NCI-H446 (cell line): ENCODE measurements at places on chromosomes 16 and 17.
A peak's percentile ranks its signal among the peaks of the same experiment; 100 is the strongest.

DNA sequence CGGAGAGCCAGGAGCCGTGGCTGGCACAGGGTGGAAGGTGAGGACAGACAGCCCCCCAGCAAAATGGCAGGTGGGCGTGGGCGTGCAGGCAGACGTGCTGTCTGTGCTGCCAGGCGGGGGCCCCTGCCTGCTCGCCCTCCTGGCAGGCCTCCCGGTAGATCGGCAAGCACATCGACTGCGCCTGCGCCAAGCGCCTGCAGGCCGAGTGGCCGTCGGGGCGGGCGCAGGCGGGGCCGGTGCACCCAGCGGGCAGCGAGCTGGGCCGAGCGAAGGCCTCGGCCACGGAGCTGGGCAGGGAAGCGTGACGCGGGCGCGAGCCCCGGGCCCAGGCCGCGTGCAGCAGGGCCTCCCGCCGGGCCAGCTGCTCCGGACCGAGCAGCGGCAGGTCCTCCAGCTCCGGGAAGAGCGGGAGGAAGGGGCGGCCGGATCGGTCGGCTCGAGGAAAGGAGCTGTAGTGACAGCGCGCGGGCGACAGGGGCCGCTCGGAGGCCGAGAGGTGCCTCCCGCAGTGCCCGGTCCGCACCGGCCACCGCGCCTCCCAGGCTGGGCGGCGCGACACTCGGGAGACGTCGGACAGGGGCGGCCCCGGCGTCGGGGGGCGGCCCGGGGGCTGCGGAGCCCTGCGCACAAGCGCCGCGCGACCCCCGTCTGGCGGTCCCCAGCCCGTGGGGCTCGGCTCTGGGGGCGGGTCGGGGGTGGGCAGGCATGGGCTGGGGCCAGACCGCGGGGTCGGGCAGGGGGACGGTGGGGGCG is 16.9 kb downstream of the GRIN2C start:
- peak; percentile 86 for DNase-seq

- peak; percentile 8 for DNase-seq
Measured at GRCh38 chr16:70684146-70685060, 1.4 kb downstream of the MTSS2 start.

GRCh38 chr16:1745900-1746692 is 25.2 kb downstream of the NME3 start:
- DNase-seq: no peak

DNA sequence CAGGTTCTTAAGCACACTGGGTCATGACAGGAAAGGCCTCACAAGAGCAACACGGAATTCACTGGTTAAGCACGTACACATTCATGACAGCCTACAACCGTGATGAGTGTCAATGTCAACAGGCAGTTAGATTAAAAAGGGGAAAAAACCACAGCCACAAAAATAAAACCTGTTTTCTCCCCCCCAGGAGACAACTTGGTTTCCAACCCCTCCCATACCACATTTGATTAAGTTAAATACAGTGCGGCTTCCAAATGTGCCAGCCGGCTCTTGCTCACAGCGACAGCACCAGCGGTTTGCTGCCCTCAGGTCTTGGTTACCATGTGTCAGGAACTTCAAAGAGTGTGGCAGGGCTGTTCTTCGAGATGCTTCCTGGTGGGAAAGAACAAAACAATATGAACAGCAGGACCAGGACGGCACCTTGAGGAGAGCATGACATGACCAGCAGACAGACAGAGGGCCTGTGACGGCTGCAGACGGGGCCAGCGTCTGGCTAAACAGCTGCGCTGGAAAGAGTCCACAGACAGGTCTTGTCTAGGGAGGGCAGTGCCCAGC is 193.6 kb downstream of the PARN start:
- no peak for DNase-seq

DNA sequence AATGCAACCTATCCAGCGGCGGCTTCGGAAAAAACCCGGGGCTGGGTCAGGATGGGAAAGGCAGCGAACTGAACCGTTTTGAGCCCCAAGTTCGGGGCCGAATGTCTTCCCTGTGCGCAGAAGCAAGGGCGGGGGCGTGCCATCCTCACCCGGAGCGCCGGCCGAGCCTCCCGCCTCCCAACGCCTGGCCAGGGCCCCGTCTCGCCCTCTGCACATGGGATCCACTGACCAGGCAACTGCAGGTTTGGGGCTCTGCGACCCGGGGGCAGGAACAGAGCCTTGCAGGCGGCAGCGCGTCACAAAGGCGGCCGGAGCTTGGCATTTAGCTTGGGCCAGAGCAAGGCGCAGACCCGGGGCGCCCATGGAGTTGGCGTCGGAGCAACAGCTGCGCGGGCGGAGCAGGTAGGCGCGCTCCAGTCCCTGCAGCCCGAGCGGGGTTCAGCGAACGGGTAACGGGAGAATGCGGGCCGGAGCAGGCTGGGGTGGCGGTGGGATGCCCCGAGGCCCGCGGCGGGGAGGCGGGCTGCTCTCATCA is at the start of gene FBXO39:
FBXO39 (plus strand) TSS at position 345 of the 535 bp plus-strand sequence. CDS start 3,654 bp downstream, outside the sequence.
- DNase-seq: no peak

- no peak for DNase-seq
Measured at GRCh38 chr17:18004345-18004744, 31.7 kb downstream of the DRC3 start.

- DNase-seq: peak; percentile 59
Measured at GRCh38 chr16:70428178-70428998, 10.5 kb downstream of the ST3GAL2 start.

- no peak for DNase-seq
Measured at GRCh38 chr17:38602956-38603785, 2.6 kb downstream of the SRCIN1 start.

DNA sequence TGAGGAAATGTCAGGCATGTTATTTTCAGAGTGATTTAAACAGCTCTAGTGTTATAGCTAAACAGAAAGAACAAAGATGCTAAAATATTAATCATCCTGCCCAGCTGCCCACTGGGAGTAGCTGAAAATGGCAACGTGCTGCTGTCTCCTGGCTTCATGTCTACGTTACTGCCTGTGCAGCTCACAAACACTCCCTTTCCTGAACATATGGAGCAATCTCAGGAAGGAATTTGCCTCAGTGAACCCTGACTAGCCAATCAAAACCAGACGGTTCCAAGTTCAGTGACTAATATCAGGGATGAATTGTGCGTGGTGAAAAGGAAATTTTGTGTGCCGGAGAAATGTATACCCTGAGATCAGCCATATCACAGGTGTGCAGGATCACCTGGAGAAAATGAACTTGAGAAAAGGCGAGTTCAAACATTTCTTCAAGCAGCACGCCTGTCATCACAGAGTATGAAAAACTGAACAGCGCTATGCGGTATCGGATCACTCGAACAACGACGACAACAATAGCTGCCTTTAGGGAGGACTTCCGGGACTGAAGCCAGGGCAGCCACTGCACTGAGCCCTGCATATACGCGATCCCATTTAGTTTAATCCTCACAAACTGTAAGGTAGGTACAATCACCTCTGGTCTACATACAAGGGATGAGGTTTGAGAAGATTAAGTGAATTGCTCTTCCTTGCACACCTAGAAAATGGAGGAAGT is 110.3 kb downstream of the STX8 start:
- no peak for DNase-seq

DNA sequence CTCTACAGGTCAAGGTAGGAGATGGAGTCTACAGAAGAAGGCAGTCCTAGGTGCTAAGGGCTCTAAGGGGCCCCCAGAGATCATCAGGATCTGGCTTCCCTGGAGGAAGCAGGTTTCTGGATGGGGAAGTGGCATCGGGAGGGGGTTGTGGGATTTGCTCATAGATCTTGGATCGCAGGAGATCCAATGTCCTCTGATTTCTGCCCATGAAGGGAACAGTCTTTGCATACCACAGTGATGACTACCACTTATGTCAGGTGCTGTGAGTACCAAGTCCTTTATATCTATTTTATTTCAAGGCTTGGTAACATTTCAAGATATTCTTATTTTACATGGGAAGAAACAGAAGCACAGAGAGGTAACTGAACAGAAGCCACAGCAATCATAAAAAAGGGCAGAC is 164.0 kb downstream of the RGS9 start:
- DNase-seq: no peak

- no peak for DNase-seq
Measured at GRCh38 chr16:57107321-57107922, 15.0 kb downstream of the CPNE2 start.

DNA sequence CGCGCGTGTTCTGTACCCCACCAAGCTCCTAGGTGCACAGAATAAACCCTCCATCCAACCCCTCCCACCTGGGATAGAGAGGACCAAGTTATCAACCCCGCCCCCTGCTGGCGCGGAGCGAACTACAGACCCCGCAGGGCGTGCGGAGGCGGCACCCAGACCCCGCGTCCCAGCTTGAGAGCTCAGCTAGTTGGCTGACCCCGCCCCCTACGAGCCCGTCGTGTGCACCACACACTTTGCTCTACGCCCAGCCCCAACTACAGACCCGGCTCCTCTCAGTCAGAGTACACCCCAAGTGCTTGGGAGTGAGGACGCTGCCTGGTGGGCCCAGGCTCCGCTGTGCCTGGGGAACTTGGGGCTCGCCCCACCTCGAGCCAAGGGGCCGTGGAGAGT is 1.5 kb downstream of the GRIN2A start:
- no peak for DNase-seq

GRCh38 chr17:66302761-66303626 is 581 bp downstream of the PRKCA start:
- DNase-seq: no peak

- no peak for DNase-seq
Measured at GRCh38 chr17:74558882-74559519, 8.3 kb downstream of the CD300H start.

DNA sequence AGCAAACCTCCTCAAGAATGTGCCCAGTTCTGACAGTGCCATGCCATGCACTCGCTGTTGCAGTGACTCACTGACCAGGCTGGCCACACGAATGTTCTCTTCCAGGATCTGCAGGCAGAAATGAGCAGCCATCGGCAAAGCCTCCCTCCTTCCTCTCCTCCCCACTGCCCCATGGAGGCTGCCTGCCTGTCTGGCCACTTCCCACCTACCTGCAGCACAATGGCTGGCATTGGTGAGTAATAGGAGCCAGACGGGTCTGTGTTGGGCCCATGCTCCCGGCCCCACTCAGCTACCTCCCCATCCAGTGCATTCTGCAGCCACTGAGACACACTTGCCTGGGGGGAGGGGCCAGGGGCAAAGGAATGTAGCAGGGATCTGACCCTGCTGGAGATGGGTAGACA is 2.8 kb upstream of the MATCAP1 start:
- no peak for DNase-seq

GRCh38 chr17:8073627-8074484 is 13.7 kb downstream of the ALOX12B start:
- no peak for DNase-seq

DNA sequence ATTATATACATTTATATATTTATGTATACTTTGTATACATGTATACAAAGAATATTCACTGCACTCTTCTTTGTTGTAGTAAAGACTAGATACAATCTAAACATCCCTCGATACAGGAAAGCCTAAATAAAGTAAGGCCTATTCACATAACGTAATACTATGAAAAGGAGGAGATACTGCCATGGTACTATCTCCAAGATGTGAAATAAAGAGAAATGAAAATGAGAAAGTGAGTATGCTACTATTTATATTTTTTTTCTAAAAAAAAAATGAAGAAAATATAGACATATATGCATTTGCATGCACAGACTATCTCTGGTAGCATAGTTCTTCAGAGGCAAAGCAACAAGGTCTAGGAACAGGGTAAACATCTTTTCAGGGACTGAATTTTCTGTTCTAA is 19.4 kb downstream of the CFDP1 start:
- no peak for DNase-seq

DNA sequence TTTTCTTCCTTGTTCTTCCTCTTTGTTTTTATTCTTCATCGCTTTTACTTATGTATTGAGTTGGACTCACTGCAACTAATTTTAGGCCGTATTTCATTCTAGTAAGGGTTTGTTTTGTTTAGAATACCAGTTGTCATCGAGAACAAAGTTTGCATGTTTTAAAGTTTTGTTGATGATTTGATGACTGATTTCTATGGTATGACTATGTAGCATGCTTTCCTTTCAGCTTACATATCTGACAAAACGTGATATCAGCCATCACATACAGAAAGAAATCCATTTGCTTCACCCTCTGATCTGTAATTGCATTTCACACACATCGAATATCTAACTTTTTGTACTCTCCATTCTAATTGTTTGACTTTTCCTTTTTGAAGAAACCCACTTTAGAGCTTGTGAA is 4.0 kb downstream of the PRKCA start:
- no peak for DNase-seq

DNA sequence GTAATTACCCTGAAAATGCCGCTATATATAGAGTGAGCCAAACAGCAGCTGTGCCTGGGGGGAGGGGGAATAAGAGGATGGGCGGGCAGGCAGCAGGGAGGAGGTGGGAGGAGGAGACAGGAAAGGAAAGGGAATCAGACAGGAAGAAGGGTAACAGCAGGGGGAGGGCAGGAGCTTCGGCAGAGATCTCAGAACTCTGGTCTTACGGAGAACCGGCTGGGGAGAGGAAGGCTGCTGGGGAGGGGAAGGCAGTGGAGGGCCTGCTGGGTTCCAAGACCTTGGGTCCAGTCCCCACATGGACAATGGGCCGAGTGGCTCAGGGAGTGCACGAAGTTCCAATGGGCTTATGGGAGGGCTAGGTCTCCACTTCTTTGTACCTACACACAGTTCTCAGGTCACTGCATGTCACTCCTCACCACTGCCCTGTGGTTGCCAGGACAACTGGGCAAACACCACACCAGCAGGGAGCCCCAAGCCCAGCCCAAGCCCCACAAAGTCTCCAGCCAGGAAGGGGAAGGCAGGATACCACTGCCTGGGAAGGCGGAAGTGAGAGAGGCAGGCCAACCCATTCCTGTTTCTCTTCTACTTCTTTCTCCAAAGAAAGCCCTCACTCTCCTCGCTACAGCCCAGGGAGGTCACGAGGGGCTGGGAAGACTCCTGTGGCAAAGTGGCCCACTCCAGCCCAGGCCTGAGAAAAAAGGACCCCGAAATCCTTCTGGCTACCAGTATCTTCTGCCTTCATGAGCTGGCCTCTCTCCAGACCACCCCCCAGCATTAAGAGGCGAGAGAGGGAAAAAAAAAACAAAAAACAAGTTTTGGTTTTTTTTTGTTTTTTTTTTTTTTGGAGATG is 25.3 kb downstream of the G6PC3 start:
- peak; percentile 54 for DNase-seq

DNA sequence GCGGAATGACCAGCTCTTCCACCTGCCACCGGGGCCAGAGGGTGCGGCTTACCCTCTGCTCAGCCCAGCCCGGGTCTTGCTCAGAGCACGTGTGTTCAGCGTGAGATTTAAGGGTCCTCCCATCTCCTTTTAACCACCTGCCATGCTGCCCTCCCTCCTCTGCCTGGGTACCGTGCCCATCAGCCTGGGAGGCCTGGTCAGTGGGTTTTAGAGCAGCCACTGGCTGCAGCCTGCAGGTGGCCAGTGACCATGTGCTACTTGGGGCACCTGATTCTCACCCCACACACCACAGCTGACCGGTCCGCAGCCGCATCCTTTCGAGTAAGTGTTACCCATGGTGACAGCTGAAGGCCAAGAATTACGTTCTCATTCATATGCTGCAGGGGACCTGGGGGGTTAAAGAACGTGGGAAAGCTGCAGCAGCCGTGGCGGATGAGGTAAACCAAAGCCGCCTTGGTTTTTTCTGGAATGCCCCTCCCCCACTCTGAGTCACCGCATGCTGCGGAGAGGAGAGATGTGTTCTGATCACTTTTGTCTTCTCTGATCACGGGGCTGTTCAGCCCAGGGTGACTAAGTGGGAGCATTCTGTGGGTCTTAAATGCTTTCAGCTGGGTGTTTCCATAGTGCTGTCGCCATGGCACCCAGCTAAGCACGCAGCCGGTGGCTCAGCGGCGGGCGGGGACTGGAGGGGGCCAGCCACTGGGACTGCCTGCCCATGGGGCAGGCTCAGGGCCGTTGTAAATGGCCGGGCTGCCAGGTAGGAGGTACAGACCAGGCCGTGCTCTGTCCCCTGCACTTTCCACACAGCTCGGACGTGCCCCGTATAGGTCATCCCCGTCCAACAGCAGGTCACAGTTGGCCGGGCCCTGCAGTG is 59.8 kb downstream of the BAIAP2 start:
- no peak for DNase-seq
